Right lung (tissue), 10 donors: ENCODE measurements at places on chromosomes 1 and 21. TPM values are rescaled to one million over a fixed set of nuclear protein-coding genes. Genes with fewer than 3 reads are reported as not detected.

GRCh38 chr1:44785501-44786137 is 2.4 kb downstream of the BEST4 start:
- no peak for DNase-seq

DNA sequence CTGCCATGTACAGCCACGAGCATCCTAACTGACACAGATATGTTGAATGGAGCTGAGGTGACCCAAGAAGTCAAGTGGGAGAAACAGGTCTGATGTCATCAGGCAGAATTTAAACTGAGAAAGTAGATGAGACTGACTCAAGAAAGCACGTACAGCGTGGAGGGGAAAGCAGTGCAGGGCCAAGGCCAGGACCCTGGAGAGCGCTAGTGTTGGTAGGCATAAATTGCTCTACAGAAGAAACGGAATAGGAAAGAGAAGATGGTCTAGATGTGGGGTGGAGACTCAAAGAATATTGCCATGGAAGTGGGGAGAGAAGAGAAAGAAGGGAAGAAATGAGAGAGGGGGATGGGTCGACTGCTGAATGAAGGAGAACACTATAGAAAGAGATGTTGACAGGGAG is 45.3 kb upstream of the GJB5 start:
- no peak for DNase-seq

- peak; percentile 14 for DNase-seq
Observed at GRCh38 chr1:235783148-235783776, 83.4 kb downstream of the LYST start.

DNA sequence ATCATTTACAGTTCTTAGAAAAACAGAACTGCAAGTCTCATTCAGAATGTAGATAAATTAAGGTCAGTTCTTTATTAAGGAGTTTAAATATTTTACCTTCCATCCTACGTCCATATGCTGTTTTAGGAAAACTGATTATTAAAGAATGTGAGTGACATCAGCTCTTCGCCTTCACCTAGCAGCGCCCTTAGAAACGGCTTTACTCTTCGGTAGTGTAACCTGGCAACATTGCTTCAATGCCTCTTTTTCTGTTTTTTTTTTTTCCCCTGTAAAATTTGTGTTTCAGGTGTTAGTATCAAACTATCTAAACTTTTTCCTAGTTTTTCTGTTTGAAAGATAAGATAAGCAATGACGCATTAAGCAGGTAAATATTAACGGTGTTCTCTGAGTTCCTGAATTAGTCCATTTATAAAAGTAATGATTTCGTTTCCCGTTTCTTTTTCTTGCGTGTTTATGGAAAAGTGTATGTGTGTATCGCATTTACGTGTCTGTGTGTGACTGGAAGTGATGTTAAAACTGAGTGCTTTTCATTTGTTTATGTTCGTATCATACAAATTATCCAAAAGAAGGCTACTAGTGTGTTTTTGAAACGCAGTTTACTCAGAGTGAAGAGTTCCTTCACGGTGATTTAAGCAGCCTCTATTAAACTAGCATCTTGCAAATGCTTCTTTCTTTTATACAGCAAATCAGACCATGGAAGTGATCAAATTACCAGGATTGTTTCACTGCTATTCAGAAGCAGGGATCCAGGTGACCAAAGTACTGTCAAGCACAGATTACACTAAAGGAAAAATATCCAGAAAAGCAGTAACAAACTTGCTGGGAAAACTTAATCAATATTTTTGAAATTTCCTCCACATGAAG is 139.0 kb downstream of the SDCCAG8 start:
- no peak for DNase-seq

DNA sequence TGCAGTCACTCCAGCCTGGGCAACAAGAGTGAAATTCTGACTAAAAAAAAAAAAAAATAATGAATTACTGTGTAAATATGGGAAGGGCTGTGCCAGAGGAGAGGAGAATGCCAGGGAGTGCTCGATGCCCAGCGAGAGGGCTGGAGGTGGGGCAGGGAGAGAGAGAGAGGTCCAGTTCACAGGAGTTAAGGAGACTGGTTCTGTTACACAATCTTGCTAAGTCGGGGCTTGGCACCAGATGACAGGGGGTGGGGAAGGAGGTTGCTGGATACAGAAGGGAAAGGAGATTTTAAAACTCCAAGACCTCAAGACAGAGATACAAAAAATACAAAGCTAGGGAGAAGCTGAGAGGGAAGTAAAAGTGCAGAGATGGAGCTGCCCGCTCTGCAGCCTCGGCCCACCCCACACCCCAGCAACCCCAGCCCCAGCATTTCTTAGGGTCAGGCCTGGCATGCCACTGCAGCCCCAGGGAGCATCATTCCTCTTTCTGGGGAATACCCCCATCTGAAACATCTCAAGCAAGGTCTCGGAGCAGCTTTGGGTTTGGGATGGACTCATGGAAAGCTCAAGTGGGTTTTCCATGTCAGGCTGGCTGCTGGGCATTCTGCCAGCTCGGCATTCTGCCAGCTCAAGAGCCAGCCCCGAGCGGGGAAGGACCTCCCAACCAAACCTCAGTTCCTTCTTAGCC is 991 bp downstream of the SELENBP1 start:
- DNase-seq, result peak; percentile 73

DNA sequence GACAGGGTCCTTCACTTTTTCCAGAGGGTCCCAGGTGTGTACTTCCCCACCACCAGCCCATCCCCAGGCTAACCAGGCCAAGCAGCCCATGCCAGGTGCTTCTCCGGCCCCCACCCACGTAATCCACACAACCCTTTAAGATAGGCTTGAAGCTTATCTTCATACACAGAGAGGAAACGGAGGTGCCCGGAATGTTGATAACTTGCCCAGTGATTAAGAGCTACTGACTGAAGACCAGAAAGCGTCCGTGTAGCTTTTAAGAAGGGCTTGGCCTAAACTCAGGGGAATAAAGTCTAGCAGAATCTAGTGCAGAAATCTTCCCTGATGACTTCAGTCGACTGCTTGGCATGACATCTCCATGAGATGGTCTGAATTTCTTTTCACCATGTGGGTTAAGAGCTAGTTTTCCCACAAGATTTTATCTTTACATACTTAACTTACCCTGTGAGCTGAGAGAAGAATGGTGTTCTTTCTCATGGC is 138.7 kb downstream of the GALNT2 start:
- DNase-seq, result no peak

DNA sequence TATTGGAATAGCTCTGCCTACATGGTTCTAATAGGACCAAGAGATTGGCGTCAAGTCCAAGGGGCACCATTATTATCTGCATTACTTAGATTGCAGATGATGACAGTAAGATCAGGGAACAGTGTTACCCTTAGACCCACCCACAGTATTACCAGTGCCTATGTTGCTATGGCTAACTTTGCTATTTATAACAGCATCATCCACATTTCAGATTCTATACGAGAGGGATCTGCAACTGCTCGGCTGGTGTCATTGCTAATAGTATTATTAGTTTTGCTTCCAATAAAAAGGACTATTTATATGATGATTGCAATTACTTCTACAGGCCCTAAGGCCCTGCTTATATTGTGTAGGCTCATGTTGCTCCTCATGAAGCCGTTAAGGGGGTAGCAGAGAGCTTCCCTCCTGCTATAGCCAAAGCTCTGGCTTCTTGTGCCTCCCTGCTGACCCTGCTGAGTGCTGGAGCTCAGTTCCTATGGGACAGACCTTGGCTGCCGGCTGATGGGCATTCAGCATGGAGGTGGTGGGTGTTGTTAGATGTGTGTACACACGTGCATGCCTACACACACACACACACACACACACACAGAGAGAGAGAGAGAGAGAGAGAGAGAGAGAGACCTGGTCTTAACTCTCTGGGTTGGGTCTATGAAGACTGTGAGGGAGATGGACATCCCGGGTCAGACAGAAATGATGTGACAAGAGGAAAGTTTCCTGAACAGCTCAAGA is 1.3 kb downstream of the BCAN start:
- no peak for DNase-seq

Gene KISS1
- polyA plus RNA-seq, result 0.35 TPM

Gene GFI1
- polyA plus RNA-seq, result 0.56 TPM

DNA sequence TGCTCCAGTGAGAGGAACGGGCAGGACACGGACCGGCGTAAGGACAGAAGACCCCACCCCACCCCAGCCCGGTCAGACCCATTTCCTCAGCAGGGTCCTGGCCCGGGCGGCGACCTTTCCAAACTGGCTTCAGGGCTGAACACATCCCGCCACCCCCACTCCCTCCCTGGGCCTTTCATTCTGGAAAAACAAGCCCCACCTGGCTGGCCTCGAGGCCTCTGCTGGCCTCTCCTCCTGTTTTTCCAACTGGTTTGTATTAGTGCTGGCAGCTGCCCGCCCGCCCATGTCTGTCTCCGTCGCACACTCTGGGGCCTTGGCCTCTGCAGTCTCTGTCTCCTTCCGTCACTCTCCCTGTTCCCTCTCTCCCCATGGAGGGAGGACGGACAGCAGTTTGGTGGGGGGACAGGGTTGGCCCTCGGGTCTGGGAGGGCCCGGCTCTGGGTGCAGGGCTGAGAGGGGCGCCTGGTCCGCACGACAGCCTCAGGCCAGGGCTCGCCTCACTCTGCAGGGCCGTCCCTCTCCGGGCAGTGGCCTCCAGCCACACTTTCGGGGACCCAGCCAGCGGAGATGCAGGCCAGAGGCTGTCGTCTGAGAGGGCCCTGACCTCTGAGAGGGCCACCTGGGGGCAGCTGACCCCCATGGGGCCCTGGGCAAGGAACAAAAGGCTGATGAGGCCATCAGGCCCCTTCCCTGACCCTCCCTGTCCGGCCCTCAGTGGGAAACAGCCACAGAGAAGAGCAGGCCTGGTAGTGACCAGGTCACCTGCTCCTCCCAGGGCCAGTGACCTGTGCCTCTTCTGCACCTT is 1.5 kb upstream of the MXRA8 start:
- DNase-seq, result no peak

- peak; percentile 93 for DNase-seq
Observed at GRCh38 chr1:941588-942383, 17.3 kb downstream of the NOC2L start.

Gene BCAN
- 1.0 TPM for polyA plus RNA-seq

- no peak for DNase-seq
Observed at GRCh38 chr1:54356680-54357147, 49.5 kb downstream of the SSBP3 start.

DNA sequence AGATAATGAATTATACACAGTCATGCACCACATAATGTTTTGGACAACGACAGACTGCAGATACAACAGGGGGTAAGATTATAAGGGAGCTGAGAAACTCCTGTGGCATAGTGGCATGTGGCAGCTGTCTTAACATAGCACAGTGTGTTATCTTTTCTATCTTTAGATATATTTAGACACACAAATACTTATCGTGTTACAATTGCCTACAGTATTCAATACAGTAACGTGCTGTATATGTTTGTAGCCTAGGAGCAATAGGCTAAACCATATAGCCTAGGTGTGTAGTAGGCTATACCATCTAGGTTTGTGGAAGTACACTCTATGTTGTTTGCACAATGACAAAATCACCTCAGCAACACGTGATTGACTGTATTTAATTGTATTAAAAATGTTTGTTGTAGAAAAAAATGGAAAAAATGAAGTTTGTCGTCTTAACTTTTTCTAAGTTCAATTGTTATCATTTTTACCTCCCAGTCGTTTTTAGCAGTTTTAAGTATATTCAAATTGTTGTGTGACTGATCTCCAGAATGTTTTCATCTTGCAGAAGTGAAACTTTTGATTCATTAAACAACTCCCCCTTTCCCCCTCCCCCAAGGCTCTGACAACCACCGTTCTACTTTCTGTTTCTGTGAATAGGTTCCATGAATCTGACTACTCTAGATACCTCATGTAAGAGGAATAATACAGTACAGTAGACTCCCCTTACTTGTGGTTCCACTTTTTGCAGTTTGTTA is 351.0 kb upstream of the B3GALT2 start:
- no peak for DNase-seq

Gene ATP1A4
- 0.23 TPM for polyA plus RNA-seq

DNA sequence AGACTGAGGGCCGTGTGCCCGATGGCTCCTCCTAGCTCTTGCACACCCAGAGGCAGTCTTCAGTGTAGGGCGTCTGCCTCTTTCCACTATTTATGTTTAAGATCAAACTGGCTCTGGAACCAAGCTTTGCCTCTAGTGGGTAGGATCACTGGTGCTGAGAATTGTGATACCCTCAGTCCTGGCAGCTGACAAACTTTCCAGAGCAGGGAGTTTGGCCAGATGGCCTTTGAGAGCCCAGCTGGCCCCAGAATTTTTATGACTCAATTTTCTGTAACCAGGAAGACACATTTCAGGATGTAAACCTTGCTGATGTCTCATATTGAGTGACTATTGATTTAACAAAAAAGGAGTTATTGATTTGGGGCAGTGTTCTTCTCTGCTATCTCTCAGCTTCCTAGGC is 6.7 kb downstream of the COQ8A start:
- DNase-seq, result no peak

GRCh38 chr1:78540048-78540447 is 49.3 kb downstream of the PTGFR start:
- no peak for DNase-seq

DNA sequence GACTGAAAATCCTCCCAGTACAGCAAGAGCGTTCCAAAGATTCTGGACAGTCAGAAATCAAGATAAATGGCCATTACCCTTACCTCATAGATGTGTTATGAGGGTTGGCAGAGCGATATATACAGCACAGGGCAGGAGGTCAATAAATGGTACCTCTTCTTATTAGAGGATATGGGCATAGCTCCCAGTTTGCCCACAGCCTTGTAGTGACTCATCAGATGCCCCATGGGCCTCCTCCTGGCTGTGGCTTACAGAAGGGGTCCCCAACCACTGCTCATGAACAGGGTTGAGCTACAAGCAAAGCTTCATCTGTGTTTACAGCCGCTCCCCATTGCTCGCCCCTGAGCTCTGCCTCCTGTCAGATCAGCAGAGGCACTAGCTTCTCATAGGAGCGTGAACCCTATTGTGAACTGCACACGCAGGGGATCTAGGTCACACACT is 7.3 kb upstream of the IFNGR2 start:
- DNase-seq, result no peak

GRCh38 chr1:1677718-1678580 is 14.6 kb downstream of the SLC35E2B start:
- DNase-seq, result no peak
